ENCODE measurements at places on chromosomes 2 and 18.

- no peak for DNase-seq
These were observed 79.6 kb downstream of the MSTN start for GRCh38 chr2:189982780-189983394.

DNA sequence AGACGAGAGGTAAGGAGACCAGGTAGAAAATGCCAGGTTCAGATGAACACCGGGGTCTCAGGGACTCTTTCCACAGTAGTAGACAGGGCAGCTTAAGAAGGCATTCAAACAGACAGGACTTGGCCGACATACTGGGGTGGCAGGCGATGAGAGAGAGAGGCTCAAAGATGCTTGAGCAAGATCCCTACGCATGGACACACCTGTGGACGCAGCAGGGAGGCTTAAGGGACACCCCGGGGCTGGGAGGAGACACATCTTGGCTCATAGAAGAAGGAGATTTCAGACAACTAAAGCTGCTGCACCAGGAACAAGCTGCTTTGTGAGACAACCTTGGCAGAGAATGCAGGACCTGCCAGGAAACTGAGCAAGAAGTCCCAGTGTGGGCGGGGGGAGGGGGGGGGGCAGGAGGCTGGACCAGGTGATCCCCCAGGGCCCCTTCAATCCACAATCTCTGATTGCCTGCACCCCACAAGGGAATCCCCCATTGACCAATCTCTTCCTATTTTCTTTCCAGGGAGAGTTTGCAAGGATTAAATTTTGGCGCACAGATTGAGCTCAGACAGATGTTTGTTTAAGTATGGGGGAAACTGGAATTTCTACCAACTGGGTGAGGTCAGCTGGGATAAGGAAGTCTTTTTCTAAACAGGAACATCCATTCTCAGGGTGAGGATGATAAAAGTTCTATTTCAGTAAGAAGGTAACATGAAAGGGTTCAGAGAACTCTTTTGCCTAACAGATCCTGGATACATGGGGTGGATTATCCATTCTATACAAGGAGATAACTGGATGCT lies 400.7 kb downstream of the NBAS start:
- no peak for DNase-seq

- no peak for DNase-seq
These were observed 183.4 kb upstream of the CDH7 start for GRCh38 chr18:65567372-65567771.

DNA sequence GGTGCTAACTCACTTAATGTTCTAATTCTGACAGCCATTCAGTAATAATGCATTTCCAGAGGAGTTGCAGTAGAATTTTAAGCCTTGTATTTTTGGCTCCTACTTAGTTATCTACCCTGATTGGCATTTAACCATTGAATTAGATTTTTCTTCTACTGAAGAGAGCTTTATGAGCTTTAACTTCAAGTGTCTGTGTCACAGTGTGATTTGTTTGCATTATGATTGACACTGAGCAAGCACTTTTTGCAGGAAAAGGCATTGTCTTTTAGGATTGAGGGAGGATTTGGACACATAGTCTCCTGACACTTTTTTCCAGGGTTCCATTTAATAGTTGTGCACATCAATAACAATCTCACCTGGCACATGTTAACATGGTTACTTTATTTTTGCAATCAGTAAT lies 26.7 kb downstream of the LYPD6 start:
- DNase-seq, result no peak

GRCh38 chr2:105301646-105302045 lies 27.9 kb downstream of the TGFBRAP1 start:
- no peak for DNase-seq

- DNase-seq, result no peak
These were observed 2.2 kb upstream of the IL1RN start for GRCh38 chr2:113124984-113125855.

GRCh38 chr18:3611313-3612090 lies 161.5 kb downstream of the TGIF1 start:
- no peak for DNase-seq

GRCh38 chr2:40317046-40317445 lies 134.8 kb downstream of the SLC8A1 start:
- no peak for DNase-seq

DNA sequence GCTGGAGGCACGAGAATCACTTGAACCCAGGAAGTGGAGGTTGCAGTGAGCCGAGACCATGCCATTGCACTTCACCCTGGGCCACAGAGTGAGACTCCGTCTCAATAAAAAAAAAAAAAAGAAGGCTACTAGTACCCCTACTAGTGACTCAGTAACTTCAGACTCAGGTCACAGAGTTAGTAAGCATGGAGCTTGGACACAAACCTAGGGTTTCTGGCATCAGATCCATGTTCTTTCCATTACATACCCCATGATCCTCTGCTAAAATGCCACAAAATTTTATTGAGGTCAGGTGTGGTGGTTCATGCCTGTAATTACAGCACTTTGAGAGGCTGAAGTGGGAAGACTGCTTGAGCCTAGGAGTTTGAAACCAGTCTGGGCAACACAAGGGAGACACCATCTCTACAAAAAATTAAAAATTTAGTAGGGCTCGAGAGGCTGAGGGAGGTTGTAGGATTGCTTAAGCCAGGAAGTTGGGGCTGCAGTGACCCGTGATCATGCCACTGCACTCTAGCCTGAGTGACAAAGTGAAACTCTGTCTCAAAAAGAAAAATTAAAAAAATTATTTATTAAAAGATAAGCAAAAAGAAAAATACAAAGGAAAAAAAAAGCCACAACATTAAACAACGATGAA lies 45.1 kb downstream of the DHX57 start:
- DNase-seq, result no peak

- no peak for DNase-seq
These were observed 1.5 kb downstream of the OSBPL1A start for GRCh38 chr18:24396082-24396633.

DNA sequence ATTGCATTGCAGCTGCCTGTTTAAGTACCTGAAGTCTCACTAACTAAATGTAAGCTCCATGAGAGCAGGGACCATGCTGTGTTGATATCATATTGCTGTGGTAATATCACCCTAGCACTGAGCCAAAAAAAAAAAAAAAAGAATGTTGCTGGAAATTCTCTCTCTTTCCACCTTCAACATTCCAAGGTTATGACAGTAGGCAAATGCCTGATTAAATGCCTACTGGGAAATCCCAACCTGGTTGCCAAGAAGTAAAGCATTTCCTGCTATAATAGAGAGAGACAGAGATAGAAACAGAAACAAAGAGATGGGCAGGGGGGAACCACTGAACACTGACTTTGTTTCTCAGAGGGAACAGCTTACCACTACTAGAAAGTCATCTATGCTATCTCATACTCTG lies 1604.2 kb downstream of the LRP1B start:
- DNase-seq, result no peak

- no peak for DNase-seq
These were observed 108.9 kb downstream of the ATP9B start for GRCh38 chr18:79178113-79178531.
